ENCODE measurements at places on chromosomes 1 and 21.
A peak's percentile ranks its signal among the peaks of the same experiment; 100 is the strongest.

- no peak for DNase-seq
These were observed 59.8 kb downstream of the CRB1 start for GRCh38 chr1:197327776-197328364.

- DNase-seq, result no peak
These were observed 536.8 kb downstream of the KCNT2 start for GRCh38 chr1:196071447-196071846.

- no peak for DNase-seq
These were observed 115.0 kb downstream of the TGFB2 start for GRCh38 chr1:218459878-218460711.

GRCh38 chr1:40868051-40868723 is 6.0 kb upstream of the CITED4 start:
- no peak for DNase-seq

DNA sequence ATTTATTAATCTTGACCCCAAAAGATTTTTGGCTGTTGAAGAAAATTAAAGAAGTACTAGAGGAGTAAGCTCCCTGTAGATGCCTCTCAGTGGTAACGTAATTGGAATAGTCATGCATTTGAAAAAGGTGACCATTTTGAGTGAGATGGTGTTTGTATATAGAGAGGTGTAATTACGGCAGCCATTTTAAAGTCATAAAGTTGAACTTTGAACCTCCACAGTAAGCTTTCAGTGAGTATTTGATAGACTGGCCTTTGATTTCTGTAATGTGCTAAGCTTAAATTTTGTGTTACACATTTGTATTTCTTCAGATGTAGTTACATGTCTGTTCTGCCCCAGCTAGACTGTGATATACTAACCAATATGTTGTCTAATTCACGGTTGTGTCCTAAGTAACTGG is 21.5 kb upstream of the TMCO2 start:
- DNase-seq, result no peak

DNA sequence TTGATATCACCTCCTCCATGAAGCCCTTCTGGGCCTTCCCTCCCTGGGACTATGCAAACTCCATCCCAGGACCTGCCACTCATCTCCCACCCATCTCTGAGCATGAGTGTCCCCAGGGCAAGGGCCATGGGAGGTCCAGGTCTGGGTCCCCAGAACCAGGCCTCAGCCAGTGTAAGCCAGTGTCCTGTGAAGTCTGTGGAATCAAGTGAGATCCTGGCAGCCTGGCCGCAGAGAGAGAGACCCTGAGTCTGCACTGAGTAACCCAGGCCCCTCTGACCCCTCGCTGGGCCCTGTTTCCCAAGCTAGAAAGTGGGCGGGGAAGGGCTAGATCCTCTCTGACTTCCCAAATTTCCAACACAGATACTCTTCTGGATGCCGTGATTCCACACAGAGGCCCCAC is 132.7 kb downstream of the DMRTB1 start:
- no peak for DNase-seq

DNA sequence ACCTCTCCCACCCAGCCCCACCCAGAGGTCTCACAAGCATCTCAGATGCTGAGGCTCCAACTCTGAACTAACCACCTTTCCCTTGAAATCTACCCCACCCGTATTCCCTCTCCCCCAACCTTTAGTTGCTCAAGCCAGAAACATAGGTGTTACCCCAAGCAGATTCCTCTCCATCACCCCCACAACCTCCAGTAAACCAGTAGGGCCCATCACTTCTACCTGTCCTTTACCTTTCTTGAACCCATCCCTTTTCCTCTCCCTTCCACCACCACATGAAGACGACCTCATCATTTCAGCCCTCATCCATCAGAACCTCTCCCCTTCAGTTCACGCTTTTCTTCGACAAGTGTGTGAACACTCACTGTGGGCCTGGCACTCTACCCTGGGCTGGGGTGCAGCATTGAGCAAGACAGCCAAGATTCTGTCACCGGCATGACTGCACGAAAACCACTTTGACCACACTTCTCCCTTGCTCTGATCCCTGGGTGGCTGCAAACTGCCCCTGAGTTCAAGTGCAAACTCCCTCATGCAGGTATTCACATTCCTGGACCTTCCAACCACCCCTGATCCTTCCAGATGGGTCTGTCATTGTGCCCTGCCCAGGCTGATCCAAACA is 65.5 kb upstream of the LAPTM5 start:
- no peak for DNase-seq

DNA sequence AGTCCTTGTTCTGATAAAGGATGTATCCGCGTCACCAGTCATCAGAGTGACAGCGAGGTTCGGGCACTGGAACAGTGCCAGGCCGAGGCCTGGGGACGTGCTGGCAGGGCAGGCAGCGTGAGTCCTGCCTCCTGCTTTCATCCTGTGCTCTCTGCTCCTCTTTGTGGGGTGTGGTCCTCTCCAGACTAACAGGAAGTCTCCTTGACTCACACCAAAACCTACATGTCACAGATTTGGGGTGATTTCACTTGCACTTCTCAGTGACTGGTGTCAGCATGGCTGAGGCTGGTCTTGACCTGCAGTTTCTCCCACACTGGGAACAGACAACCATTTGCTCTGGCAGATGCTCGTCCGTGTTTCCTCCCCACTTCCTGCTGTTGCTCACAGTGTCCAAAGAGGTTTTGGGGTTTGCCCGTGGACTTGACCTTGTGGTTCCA is 8.8 kb upstream of the NLRP3 start:
- peak; percentile 60 for DNase-seq

DNA sequence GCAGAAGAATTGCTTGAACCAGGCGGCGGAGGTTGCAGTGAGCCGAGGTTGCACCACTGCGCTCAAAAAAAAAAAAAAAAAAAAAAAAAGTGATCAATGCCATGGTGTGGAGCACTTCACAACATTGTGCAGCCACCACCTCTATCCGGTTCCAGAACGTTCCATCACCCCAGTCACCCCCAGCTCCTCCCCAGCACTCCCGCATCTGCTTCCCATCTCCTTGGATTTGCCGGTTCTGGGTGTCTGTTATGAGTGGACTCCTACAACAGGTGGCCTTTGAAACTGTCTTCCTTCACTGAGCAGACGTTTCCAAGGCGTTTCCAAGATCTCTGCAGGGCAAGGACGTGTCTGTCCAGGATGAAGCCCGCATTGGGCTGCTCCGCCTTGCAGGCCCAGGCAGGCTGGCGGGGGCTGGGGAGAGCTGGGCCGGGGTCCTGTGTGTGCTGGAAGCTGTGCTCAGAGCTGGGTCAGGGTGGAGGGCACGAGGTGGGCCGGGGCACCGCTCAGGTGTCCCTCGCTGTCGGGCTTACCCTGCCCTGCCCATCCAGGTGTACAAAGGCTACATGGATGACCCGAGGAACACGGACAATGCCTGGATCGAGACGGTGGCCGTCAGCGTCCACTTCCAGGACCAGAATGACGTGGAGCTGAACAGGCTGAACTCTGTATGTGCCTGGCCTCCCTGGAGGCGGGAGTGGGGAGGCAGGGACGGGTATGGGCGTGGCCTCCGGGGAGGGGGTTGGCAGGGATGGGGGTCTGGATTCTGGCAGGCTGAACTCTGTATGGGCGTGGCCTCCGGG is 14.9 kb upstream of the LRRC3 start:
- DNase-seq, result no peak

GRCh38 chr1:29120947-29121485 is 2.7 kb downstream of the TMEM200B start:
- peak; percentile 42 for DNase-seq

DNA sequence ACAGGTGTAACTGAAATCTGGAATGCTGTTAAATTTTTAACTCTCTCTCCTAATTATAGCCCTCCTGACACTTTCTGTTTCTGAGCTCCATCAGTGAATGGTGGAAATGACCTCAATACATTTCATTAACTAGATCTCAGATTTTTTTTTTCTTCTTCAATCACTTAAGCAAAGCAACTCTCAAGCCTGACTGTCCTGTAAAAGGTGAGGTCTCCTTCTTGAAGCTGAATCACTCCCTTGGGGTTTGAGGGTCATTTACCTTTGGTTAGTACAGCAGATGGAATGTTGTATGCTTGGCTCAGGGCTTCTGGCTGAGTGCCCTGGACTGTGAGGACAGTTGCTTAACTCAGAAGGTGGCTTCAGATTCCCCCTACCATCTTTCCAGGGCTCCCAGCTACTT is 518.7 kb downstream of the PTPRC start:
- no peak for DNase-seq

GRCh38 chr1:203640723-203641502 is 14.3 kb downstream of the ATP2B4 start:
- DNase-seq, result no peak

DNA sequence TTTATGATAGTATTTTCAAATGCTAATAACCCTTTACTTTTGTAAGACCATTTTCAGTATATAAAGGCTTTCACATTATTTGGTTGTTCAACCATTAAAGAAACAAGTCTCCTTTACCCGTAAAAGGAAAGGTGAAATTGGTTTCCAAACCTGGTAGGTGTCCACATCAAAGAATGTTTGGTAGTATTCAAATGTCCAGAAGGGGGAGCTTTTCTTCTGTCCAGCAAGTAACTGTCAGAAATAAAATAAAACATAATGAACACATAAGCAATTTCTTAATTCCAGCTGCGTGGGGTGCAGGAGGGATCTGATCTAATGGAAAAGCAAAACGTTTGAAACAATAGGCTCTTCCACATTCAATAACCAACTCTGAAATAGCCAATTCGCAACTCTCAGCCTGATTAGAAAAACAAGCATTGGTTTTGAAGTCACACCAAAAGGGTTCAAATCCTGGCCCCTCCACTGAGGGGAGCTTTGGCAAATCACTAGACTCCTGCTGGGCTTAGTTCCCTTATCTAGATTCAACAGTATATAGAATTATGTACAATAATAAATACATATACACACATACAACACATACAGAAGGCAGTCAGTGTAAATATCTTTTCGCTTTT is 11.0 kb downstream of the YIPF1 start:
- no peak for DNase-seq

DNA sequence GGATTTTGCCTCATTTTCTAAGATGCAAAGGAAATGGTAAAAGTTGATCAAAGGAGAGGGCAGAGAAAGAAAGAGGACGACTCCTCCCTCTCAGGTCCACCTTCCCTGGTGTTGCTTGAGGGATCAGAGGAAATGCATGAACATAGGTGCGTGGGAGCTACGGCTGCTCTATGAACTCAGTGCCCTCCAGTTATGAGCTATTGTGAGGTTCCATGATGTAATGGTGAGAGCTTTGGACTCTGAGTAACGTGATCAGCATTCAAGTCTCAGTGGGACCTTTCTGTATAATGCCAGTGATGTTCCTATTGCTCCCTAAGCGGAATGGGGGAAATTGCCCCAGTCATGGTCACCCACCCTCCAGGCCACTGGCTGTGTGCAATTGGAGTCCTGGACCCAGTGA is 25.9 kb upstream of the NBPF3 start:
- no peak for DNase-seq

- DNase-seq, result no peak
These were observed 21.6 kb downstream of the ENO1 start for GRCh38 chr1:8856689-8857412.

- DNase-seq, result no peak
These were observed 30.5 kb downstream of the LEMD1 start for GRCh38 chr1:205391386-205391785.

- no peak for DNase-seq
These were observed 8.9 kb downstream of the YBX1 start for GRCh38 chr1:42691157-42691498.

- DNase-seq, result no peak
These were observed 36.6 kb downstream of the DOP1B start for GRCh38 chr21:36193200-36193599.

DNA sequence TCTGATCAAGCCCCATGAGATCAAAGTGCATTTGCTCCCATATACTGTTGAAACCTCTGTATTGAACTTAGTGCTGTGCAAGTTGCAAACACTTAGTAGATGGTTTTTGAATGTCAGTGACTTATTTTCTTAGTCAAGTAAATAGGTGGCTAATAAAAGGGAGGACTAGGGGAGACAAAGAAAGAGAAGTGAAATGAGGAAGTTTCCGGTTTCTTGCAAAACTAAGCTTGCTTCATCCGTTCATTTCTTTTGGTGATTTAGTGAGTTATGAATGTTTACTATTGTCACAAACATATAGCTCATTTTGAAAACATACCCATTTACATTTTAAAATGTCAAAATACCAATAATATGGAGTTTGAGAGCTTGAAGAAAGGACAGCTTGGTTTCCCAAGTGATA is 23.0 kb downstream of the ADAMTS5 start:
- no peak for DNase-seq

GRCh38 chr1:49298304-49298703 is 521.6 kb upstream of the BEND5 start:
- no peak for DNase-seq

DNA sequence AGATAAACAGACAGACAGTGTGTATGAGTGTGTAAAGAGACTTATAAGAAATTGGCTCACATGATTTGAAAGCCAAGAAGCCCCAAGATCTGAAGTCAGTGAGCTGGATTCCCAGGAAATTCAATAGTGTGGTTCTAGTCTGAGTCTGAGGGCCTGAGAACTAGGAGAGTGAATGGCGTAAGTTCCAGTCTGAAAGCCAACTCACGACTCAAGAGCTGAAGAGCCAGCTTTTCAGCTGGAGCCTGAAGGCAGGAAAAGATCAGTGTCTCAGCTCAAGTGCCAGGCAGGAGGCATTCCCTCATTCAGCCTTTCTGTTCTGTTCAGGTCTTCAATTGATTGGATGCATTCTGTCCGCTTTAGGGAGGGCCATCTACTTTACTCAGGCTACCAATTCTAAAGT is 257.2 kb downstream of the PLPP3 start:
- DNase-seq, result no peak

DNA sequence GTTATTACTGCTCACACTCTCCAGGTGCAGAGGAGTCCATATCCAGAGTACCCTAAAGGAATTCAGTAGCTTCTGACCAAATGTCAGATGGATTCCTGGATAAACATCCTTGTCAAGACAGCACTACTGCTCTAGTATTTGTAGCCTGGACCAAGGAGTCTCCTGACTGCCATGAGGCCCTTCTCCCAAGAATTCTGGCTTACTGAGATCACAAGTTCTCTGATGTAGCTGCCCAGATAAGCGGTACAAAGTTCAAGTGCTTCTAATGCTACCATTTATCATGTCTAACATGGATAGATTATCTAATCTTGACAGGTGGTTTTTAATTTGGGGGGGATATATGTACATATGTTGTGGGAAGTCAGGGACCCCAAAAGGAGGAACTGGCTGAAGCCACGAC is 196.6 kb upstream of the HMCN1 start:
- no peak for DNase-seq

- DNase-seq, result no peak
These were observed 74.4 kb downstream of the HMCN1 start for GRCh38 chr1:185808631-185809030.

GRCh38 chr1:227937838-227938145 is 9.9 kb downstream of the WNT9A start:
- no peak for DNase-seq

- DNase-seq, result no peak
These were observed at the start of gene B3GALNT2 for GRCh38 chr1:235504122-235504493. TSS of gene B3GALNT2 (minus strand) at chr1:235504452. CDS start at chr1:235504252, 200 bp downstream.

- DNase-seq, result no peak
These were observed 1.6 kb upstream of the PIGK start for GRCh38 chr1:77220687-77221463.

GRCh38 chr1:65077369-65077768 is 70.6 kb upstream of the AK4 start:
- no peak for DNase-seq

DNA sequence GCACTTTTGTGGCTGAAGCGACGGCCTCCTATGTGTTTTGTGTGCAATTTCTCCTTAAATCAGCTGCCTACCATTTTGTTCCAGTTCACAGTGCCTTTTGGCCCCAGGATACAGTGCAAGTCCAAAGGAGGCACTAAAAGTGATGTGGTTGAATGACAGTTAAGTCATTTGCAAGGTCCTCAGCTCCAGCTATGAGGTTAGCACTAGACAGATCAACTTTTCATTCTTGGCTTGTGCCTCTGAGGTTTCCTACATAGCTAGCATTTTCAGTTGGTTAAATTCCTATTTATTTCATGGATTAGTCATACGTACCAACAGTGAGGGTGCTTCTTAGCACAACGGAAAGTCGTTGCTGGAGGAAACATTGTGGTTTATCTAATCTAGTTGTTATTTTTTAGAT is 59.3 kb upstream of the NTPCR start:
- no peak for DNase-seq

All from stimulated activated CD8-positive, alpha-beta memory T cell treated with anti-CD3 and anti-CD28 coated beads, Interleukin-7, amount 100 ng/mL, for 48 hours (primary cell).